Fibroblast of skin of back (primary cell): ENCODE measurements at places on chromosomes 3 and 15.

- no peak for DNase-seq
Measured at GRCh38 chr3:37598808-37599581, 262.7 kb upstream of the CTDSPL start.

DNA sequence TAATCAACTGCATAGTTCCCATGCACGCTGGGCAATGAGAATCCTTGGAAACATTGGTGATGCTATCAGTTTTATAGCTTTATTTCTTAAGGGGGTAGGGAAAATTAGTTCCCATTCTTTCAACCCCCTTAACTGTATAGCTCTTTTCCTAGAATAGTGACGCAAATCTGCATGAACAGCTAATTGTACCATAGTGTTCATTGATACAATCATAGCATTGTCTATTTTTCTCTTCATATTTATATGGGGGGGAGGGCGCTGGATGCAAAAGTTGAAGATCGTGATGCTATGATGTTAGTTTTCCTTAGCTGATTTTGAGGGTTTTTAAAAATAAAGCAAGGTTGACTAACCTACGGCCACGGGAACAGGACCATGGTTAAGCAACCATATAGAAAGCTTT lies 32.4 kb upstream of the SAMMSON start:
- DNase-seq: no peak

GRCh38 chr3:149736175-149736952 lies 15.9 kb downstream of the COMMD2 start:
- DNase-seq: peak; percentile 64

DNA sequence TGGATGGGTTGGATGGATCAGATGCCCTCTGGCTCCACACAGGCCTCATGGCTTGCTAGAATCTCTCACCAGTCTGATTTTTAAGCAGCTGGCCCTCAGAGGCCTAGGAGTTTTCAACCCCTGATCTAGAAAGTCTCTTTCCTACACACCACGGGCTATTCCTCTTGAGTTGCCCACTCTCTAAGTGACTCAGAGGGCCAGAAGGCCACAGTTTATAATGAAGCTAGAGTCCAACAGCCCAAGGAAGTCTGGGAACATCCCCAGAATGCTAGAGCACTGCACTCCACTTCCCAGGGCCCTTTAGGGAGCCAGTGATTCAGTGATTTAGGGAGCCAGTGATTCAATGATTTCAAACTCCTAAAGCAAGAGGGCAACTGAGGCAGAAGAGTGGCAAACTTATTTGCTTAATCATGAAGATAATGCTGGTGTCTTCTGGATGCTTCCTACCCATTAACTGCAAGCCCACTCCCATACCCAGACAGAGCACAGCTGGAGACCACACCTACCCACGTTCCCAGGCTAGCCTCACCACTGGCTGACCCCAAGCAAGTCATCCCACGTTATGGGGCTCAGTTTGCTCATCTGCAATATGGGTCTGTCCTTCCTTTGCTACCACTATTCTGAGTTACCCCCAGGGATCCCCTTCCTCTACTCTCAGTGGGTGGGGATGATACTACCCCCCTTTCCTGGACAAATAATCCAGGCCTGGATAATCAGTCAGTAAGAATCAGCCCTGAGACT lies 36.7 kb downstream of the ABTB1 start:
- no peak for DNase-seq

GRCh38 chr15:64865998-64866520 lies 24.3 kb downstream of the PLEKHO2 start:
- peak; percentile 93 for DNase-seq

DNA sequence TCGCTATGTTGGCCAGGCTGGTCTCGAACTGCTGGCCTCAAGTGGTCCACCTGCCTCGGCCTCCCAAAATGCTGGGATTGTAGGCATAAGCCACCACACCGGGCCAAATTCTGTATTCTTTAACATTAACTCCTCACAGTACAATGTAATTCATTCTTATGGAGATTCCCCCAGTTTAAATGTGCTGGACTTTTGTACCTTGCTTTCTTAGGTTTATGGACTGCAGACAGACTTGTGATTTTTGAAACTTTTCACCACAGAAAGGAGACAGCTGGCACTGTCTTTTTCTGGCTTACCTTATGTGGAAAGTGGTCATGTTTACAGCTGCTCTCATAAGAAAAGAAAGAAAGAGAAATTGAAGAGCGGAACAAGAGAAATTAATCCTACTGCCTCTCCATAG lies 103.8 kb downstream of the IQCH start:
- no peak for DNase-seq

GRCh38 chr3:187769771-187770170 lies 24.5 kb upstream of the BCL6 start:
- DNase-seq: no peak
